ENCODE measurements at places on chromosomes 6 and 20.
A peak's percentile ranks its signal among the peaks of the same experiment; 100 is the strongest.

GRCh38 chr6:138417493-138418117 is 13.6 kb downstream of the HEBP2 start:
- DNase-seq: no peak

GRCh38 chr20:9831032-9831431 is 7.8 kb downstream of the PAK5 start:
- no peak for DNase-seq

- no peak for DNase-seq
Measured at GRCh38 chr6:164991573-164991972, 317.8 kb downstream of the C6orf118 start.

GRCh38 chr6:43506667-43507471 is 3.3 kb downstream of the LRRC73 start:
- DNase-seq: peak; percentile 66

DNA sequence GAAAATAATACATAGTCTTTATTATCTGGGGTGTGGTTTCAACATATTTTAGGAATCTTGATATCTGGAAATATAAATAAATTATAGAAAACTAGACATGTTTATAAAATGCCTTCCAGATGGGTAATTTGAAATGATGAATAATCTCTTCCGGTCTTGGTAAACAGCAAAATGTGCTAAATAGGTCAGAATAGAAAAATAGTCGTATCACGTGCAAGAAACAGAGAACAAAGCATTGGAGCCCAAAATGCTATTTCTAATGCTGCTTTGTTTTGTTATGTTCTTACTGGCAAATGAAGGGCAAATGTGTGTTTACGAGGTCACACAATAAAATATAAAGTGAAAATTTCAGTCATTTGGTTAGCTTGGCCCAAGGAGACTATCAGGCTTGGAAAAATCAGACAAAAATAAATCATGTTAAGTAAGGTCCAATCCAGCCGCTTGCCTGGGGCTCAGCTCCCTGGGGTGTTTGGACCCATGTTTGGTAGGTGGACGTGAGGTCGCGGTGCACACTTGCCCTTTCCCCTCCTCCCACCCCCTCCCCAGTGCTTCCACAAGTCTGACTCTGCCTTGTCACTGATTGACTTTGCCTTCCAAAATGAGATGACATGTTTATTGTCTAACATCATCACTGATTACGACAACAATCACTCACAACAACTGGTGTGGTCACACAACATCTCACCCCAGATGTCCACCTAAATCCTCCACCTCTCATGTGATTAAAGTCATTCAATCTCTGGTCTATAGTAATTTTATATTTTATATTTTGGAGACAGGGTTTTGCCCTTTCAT is 56.0 kb downstream of the RIN2 start:
- no peak for DNase-seq

DNA sequence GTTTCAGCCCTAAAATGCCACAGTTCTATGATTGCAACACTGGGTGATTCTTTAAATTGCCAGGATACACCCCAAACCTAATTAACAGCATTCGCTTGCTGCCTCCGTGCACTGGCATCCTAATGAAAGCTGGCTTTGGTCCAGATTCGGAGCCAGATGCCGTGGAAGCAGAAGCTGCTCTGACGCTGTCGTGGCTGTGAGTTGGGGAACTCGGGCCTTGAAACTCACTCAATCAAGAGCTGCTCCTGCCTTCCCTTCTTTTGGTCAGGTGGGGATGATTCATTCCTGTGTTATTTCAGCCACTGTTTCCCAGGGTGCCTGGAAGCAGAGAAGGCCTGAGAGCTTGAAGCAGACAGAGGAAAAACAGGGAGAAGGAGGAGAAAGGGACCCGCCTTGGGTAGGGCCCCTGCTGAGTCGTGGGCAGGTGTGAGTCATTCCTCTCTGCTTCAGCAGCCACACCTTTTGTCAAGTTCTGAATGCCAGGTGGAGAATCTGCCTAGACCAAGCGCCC is 36.2 kb upstream of the DSP start:
- peak; percentile 96 for DNase-seq

- no peak for DNase-seq
Measured at GRCh38 chr6:81842254-81842653, 89.8 kb upstream of the TENT5A start.

DNA sequence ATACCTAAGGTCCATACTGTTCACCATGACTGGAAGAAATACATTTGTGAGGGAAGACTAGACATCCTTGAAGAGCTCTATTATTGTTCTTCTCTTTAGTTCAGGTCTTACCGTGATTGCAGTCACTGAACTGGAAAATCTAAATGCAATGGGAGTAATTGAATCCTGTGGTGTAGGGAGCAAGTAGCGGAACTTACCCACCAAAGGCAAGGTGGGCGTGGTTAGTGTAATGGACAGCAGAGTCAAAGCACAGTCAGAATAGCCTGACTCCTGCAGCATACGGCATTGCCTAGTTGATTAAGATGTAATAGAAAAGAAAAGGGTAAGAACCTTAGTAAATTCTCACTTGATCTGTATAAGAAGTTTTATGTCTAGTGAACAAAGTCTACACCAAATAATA is 679.7 kb upstream of the EPHA7 start:
- no peak for DNase-seq

GRCh38 chr6:129929433-129929832 is 68.3 kb upstream of the TMEM244 start:
- DNase-seq: peak; percentile 13

DNA sequence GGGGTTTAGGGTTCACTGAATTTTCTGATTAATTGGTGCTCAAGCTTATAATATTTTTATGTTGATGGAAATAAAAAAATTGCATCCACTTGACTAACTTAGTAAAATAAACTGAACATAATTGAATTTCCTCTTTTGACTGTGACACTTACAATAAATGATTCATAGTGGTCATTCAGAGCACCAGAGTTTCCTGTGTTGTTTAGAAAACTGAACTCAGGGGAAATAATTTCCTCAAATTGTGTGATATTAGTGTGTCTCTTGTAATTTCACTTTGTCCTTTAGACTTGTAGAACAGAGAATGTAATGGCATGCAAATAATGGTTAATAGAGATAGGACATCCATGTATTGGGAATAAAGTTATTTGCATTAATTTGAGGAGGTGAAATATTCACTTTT is 319.7 kb upstream of the MAN1A1 start:
- DNase-seq: no peak

GRCh38 chr6:153090241-153090930 is 40.7 kb downstream of the RGS17 start:
- DNase-seq: peak; percentile 67

- DNase-seq: no peak
Measured at GRCh38 chr20:51692806-51693400, 75.3 kb downstream of the ATP9A start.

DNA sequence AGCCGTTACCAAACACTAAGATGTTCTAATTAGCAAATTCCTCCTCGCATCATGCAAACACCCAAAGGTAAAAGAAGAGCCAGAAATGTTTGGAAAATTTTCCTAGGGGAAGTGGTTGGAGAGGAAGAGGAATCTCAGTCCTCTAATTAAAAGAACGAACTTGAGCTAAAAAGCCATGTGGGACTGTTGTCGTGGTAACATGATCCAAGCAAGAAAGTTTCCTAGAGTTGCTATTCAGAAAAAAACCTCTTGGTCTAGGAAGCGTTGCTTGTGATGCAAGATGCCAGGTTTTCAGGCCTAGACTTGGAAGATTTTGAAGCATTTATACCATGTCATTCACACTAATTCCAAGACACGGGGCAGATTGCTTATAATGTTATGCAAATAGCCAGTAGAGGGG is 106.8 kb upstream of the DOK5 start:
- DNase-seq: no peak

- DNase-seq: no peak
Measured at GRCh38 chr6:34328969-34329368, 63.5 kb downstream of the NUDT3 start.

- no peak for DNase-seq
Measured at GRCh38 chr20:47049771-47050170, 155.1 kb downstream of the EYA2 start.

- DNase-seq: peak; percentile 59
Measured at GRCh38 chr6:85390105-85390728, 59.7 kb upstream of the NT5E start.

DNA sequence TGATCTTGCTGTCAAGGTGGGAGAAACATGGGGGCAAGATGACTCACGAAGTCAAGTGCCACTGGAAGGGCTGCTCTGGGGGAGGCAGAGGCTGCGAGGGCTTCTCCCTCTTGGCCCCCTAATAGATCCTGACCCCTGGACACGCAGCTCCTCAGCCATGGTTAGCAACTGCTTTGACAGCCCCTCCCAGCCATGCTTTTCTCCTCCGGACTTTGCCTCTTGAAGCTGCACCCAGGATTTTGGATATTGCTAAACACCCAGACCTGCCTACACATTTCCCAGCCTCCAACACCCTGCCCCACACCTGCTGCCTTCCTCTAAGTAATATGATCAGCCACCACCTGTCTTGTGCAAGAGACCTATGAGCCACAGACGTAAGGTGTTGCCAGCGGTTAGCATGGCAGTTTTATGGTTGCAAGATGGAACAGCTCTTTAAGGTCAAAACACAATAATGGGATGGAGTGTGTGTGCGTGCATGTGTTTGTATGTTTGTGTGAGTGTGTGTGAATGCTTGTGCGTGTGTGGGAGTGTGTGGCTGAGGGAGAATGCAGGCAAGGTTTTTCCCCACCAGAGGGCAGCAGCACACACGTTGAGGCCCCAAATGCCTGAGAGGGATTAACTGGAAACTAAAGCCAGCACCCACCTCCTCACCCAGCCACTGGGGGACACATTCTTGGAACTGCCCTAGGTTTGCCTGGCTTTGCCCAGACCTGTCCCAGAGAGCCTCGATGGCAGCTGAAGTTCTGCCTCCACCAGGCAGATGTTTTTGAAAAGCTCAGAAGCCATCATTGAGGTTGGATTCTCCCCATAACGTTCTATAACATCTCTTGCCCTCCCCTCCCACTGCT is 2.5 kb downstream of the IP6K3 start:
- DNase-seq: peak; percentile 58

GRCh38 chr6:102038964-102039363 is 645.5 kb downstream of the GRIK2 start:
- DNase-seq: no peak

DNA sequence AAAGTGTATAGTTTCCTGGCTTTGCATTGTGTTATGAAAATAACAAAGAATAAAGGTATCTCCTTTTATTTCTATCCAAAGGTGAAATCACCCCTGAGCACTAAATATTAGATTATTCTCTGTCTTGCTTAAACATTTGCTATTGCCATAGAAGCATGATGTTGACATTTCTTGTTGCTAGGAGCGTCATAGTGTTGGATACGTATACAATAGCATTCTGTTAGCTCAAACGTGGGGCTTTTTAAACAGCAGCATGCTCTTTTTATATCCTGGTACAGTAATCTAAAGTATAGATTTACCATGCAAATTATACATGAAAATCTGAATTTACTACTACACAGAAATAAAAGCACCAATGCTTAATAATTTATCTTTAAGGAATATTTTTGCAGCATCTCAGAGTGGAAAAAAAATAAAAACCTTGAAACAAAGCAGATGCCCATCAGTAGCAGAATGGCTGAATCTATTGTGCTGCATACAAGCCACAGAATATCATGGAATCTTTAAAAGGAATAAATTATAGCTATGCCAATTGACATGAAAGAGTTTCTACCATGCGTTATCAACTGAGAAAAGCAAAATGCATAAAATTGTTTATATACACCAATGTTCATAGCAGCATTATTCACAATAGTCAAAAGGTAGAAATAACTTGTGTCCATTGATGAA is 9.6 kb upstream of the HSF2 start:
- DNase-seq: no peak

GRCh38 chr6:53758496-53758895 is 36.3 kb upstream of the LRRC1 start:
- no peak for DNase-seq

- DNase-seq: no peak
Measured at GRCh38 chr6:38177882-38178583, 358.5 kb downstream of the ZFAND3 start.

DNA sequence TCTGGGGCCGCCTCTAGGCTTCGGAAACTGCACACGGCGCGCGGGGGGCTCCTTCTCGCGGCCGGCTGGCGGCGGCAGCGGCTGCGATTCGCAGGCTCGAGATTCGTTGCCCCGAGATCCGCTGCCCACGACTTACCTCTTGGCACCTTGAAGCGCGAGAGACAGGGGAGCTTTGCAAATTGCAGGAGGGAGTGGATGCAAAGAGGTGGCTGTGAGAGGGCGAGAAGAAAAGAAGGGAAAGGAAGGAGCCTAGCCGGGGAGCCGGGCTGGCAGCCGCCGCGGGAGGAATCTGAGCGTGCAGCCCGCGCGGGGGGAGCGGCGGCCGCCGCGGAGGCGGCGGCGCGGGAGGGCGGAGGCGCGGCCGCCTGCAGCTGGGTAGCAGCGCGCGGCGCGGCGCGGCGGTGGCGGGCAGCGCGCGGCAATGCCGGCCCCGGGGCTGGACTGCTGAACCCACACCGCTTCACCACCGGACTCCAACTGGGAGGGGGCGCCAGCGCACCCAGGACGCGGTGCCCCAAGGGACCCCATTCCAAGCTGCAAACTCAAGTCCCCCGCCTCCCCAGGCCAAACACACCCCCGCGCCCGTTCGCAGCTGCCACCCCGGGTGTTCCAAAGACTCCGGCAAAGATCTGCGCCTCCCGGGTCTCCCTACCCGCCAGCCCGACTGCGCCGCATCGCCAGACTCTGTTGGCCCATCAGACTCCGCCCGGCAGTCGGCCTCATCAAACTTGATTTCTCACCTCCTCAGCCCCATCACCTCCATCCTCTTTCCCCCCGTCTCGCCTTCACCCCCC is 44.2 kb upstream of the SUPT3H start:
- DNase-seq: peak; percentile 39

GRCh38 chr6:21213492-21213891 is 380.1 kb upstream of the SOX4 start:
- DNase-seq: no peak

GRCh38 chr6:11714116-11714797 is 64.3 kb downstream of the ADTRP start:
- DNase-seq: no peak

GRCh38 chr6:43843097-43843645 is 73.2 kb downstream of the VEGFA start:
- DNase-seq: no peak

DNA sequence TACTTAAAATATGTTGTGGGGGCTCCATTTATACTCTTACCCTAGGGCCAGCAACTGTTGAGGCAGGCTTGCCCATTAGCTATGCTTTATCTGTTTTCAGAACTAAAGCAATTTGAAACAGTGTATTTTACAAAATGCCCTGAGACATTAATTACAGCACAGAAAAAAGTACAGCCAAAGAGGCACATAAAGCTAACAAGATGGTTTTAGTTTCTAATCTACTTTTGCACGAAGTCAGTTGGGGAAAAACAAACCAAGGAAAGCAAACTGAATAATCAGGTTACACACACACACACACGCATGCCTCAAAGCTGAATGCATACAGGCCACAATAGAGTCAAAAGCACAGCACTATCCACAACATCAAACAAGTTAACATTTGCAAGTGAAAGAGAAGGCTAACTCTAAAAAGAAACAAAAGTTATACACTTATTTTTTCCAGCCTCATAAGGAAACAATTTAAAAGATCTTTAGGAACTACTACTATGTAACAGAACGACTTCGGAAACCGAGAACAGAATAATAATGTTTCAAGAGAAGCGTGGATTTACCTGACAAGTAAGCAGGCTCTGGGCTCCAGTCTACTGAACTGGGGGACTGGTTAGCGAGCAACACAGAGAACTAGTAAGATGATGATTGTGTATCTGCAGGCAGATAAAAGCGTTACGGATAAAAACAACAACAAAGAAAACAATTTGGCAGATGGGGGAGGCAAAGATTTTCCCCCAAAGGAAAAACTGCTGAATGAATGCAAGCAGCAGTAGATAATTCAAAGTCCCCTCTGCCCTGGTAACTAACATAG is 1.7 kb downstream of the SYCP2 start:
- no peak for DNase-seq

GRCh38 chr20:22080985-22081384 is 375.5 kb downstream of the PAX1 start:
- DNase-seq: no peak

GRCh38 chr6:69816569-69816968 is 19.8 kb upstream of the LMBRD1 start:
- DNase-seq: no peak

All from kidney glomerular epithelial cell (primary cell).